ENCODE measurements at places on chromosomes 5 and 9.

GRCh38 chr9:114893221-114894010 lies 37.0 kb downstream of the TNFSF8 start:
- no peak for DNase-seq

GRCh38 chr5:32008746-32009145 lies 165.4 kb downstream of the GOLPH3 start:
- DNase-seq = no peak

- DNase-seq = no peak
Observed at GRCh38 chr5:175859916-175860315, 11.5 kb upstream of the CPLX2 start.

GRCh38 chr5:64384765-64385164 lies 121.0 kb upstream of the RGS7BP start:
- no peak for DNase-seq

- DNase-seq = no peak
Observed at GRCh38 chr5:82073179-82073578, 101.4 kb downstream of the ATG10 start.

- DNase-seq = no peak
Observed at GRCh38 chr5:93130624-93131490, 450.2 kb downstream of the NR2F1-AS1 start.

DNA sequence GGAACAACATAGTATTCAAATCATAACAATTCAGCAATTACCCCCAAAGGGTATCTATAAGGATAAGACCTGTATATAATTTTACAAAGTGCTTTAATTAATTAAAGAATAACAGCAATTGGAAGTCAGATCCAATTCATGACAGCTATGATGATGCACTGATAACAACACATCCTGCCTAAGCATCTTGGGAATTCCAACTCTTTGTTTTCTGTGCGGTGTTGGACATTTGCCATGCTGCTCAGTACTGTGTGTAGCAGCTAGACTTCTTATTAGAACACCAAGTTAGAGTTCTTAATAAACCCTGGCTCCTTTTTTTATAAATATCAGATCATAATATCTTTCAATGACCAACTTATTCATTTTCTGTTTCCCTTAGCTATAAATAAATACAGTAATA lies 209.0 kb downstream of the SEC61B start:
- DNase-seq = no peak

GRCh38 chr9:14095277-14095676 lies 218.7 kb downstream of the NFIB start:
- no peak for DNase-seq

- DNase-seq = no peak
Observed at GRCh38 chr5:65055938-65056337, 287.2 kb downstream of the CWC27 start.

DNA sequence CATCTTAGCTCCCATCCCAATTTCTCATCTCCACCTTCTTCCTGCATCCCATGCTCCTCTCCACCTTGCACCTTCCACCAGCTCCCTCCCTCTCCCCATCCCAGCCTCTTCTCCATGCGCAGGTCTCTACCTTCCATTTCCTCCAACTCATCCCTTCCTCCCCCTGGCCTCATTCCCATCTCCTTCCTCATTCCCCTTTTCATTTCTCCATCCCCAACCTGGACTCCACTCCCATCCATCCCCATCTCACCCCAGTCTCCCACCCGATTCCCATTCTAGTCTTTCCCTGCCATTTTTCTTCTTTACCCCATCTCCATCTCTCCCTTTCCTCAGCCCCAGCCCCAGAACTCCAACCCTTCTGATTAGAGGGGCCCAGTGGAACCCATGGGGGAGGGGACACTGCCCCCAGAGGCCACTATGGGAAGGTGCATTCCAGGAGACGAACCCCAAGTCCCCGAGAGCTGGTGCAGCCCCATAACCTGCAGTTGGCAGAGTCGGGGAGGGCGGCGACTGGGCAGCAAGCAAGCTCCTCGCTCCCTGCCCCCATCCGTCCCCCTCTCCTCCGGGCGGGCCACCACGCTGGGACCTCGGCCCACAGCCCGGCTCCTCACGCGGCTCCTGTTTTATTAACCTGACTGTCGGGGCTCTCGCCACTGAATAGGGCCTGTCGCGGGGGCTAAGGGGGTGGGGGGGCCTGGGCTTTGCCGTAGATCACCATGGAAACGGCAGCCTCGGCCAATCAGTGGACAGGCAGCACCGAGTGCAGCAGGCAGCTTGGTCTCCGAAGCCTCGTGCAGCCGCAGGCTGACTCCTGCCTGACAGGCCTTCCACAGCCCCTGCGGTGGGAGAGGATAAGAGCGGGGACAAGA lies 66.7 kb downstream of the PCDH1 start:
- no peak for DNase-seq

DNA sequence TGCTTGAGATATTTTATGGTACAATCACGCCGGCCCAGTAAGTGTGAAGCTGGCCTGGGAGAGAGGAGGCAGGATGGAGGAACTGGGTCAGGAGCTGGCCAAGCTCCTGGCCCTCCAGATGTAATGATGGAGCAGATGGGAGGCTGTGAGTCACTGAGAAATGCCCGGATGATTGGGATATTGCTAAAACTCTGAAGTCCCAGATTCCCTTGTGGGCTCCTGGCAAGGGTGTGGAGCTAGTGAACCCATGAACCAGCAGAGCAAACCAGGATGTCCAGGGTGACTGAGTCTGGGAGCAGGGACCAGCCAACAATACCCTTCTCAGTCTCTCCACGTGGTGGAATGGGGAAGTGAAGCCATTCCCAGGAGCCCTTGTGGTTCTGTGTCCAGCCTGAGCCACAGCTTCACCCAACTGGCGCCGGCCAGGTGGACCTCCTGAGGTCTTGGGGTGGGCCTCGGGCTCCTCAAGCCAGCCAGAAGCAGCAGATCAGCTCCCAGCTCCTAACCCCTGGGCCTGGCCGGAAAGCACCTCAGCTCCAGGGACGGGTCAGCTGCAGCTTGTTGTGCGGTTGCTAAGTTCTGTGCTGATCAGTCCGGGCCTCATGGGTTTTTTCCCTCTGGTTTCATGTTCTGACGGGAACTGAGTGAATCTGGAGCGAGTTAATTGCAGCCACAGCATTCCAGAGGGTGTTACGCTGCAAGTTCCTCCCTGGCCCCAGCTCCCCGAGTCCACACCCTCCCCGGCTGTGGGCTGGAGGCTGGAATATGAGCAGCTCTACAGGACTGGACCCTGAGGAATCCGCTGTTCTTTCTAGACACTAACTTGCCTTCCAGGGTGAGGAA lies 37.6 kb downstream of the DUSP1 start:
- no peak for DNase-seq

GRCh38 chr9:81776834-81777233 lies 87.5 kb upstream of the TLE1 start:
- no peak for DNase-seq

- DNase-seq = no peak
Observed at GRCh38 chr9:124110307-124110915, 98.8 kb downstream of the LHX2 start.

- no peak for DNase-seq
Observed at GRCh38 chr5:42767491-42768105, 11.0 kb downstream of the CCDC152 start.

DNA sequence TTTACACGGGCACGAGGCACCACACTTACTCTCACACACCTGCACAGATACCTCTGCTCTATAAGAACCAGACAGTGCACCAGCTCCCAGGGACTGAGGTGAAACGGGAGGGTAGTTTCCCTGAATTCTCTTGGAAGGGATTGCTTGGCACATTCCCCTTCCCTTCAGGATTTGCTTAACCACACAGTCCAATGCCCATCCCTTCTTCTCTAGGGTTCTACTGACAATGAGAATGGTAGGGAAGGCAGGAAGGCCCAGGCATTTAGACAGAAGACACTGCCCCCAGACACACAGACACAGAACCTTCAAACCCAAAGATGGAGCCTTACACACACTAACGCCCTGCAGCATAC lies 704 bp upstream of the LHX6 start:
- no peak for DNase-seq

- DNase-seq = no peak
Observed at GRCh38 chr9:125372441-125373226, 111.0 kb downstream of the GAPVD1 start.

- no peak for DNase-seq
Observed at GRCh38 chr9:4140362-4140761, 159.5 kb downstream of the GLIS3 start.
